ENCODE measurements at places on chromosomes 11 and 22.

DNA sequence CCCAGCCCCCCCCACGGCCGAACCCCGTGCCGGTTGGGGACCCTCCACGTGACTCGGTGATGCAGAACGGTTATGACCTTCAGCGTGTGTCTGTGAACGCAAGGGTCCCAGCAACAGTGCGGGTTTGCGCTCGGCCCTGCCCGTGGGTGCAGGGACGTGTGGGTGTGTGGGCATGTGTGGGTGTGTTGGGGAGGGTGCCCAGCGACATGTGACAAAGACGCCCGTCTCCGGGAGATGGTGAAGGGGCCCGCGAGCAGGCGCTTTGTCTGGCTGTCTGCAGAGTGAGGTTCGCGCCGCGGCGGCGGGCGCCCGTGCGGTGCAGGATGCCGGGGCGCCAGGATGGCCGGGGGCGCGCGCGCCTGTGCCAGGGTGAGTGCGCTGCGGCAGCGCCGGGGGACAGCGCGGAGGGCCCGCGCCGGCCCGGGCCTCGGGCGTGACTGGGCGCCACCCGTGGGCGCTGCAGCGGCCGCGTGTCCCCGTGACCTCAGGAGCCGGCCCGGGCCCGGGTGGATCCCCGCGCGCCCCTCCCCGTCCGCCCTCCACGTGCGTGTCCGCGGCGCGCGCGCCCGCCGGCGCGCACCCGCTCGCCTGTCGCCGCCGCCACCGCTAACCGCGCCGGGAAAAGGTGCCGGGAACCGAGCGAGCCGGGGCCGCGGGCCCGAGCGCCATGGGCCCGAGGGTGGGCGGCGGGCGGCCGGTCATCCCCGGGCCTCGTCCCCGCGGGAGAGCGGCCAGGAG is at the start of gene LRFN4:
Gene LRFN4 (plus strand): TSS at position 569 of the 738 bp plus-strand sequence. CDS start 681 bp downstream, outside the sequence.
- peaks cover 2% of the 10 kb centered on the region for H3K36me3 ChIP-seq
- H3K27me3 ChIP-seq = no peaks in the 10 kb centered on the region
- peak within 1 kb of the TSS; percentile 89 for H3K4me3 ChIP-seq
- H3K4me1 ChIP-seq = peaks cover 13% of the 10 kb centered on the region
- DNase-seq = no peak

DNA sequence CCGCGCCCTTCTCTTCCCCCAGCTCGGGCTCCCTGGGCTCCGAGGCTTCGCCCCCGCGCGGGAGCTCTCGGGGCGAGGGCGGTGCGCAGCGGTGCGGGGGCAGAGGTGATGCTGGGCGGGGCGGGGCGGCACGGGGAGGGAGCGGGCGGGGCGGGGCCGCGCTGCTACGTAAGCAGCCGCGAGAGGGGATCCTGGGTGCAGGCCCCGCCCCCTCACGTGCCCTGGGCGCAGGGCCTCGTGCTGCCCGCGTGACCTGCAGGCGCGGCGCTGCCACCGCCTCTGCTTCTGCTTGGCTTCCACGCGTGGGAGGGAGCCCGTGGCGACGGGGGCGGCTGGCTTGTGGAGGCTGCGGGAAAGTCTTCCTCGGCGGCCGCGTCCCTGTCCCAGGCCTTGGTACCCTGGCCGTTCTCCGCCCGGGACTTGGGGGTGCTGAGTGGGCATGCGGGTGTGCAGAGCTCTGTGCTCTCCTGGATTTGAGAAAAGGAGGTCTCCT is 132.6 kb upstream of the HSD17B12 start:
- no peaks in the 10 kb centered on the region for H3K4me1 ChIP-seq
- H3K36me3 ChIP-seq = no peaks in the 10 kb centered on the region
- DNase-seq = no peak

DNA sequence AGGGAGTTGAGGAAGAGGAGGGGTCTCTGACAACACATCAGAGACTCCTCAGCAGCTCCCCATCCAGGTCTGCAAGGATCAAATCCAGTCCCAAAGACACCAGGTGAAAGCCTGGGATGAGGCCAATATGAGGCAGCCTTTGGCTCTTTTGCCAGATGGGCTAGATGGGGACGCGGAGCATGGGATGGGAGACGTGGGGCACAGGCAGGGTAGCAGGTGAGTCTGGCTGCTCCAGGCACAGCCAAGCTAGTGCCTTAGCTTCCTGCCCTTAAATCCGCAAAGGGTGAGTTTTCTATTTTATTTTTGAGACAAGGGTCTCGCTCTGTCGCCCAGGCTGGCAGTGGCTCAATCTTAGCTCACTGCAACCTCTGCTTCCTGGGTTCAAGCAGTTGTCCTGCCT is 19.6 kb upstream of the DRICH1 start:
- no peak overlapping the region for H3K27ac ChIP-seq
- H3K27me3 ChIP-seq = no peaks in the 10 kb centered on the region
- H3K4me3 ChIP-seq = no peak overlapping the region
- DNase-seq = no peak
- no peaks in the 10 kb centered on the region for H3K4me1 ChIP-seq

GRCh38 chr11:69864686-69865661 is 45.8 kb upstream of the FGF3 start:
- H3K27ac ChIP-seq = no peak overlapping the region
- no peak overlapping the region for H3K4me3 ChIP-seq
- DNase-seq = no peak
- H3K36me3 ChIP-seq = no peaks in the 10 kb centered on the region

DNA sequence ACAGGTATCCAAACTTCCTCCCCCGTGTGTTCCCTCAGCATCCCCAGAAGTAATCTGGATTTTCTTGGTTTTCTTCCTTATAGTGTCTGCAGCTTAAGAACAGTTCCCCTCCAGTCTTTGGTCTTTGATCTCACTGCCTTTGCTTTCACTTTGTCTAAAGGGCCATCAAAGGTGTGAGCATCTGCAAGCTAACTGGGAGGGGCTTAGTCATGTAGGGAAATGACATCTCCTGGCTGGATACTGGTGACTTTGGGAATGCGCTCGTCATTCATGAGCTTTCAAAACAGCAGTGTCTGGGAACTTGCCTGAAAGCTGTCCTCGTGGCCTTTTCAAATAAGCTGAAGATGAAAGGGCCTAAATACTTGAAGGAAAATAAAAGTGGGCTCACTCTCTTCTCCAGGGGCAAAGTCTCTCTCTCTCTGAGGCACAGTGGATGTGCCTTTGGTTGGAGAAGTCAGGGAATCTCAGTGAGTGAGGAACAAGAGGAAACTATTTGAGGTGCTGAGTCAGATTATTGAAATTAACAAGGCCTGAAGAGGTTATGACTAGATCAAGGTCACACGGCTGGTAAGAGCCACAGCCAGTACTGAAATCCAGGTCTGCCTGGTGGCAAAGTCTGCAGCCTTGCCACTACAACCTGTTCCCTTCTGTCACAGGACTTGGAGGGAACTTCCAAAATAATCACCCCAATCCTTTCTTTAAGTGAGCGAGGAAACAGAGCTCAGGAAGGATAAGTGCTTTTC is 45.6 kb upstream of the TENM4 start:
- no peak for DNase-seq
- H3K27ac ChIP-seq = no peak overlapping the region
- H3K36me3 ChIP-seq = no peaks in the 10 kb centered on the region
- peaks cover 3% of the 10 kb centered on the region for H3K4me1 ChIP-seq

DNA sequence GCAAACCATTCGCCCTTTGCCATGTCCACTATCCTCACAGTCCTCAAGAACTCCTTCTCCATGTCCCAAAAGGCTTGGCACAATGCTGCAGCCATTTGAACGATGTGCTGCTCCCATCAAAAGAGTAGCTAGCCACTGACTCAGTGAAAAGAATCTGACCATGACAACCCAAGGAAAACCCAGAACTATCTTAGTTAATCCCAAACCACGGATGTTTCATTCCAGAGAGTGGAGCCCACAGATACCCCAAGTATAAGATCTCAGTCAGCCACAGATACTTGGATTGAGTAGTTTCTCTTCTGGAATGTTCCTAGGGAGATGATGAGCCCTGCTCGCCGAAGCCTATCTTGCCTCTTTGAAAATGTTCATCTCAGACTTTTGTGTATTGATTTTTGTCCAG is 176.9 kb downstream of the NAV2 start:
- H3K4me3 ChIP-seq = no peak overlapping the region
- H3K4me1 ChIP-seq = no peaks in the 10 kb centered on the region
- H3K27ac ChIP-seq = no peak overlapping the region
- no peak for DNase-seq
- H3K27me3 ChIP-seq = no peaks in the 10 kb centered on the region

DNA sequence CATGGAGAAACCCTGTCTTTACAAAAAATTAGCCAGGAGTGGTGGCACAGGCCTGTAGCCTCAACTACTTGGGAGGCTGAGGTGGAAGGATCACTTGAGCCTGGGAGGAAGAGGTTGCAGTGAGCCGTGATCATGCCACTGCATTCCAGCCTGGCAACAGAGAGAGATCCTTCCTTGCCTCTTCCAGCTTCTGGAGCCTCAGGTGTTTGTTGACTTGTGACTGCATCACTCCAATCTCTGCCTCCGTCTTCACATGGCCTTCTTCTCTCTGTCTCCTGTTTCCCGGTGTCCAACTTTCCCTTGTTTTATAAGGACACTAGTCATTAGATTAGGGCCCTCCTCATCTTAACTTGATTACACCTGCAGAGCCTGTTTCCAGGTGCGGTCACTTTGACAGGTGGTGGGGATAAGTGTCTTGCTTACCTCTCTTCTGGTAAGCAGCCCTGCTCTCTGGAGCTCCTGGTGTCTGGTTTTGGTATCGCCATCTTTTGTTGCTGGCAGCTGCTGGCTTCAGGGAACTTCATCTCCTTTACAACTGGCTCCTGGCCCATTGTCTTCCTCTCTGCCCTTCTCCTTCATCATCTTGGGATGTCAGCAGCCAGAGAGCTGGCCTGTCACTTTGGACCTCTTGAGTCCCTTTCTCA is 8.2 kb upstream of the USP2 start:
- no peak for DNase-seq
- H3K36me3 ChIP-seq = no peaks in the 10 kb centered on the region
- peaks cover 9% of the 10 kb centered on the region for H3K27me3 ChIP-seq
- no peak overlapping the region for H3K27ac ChIP-seq

DNA sequence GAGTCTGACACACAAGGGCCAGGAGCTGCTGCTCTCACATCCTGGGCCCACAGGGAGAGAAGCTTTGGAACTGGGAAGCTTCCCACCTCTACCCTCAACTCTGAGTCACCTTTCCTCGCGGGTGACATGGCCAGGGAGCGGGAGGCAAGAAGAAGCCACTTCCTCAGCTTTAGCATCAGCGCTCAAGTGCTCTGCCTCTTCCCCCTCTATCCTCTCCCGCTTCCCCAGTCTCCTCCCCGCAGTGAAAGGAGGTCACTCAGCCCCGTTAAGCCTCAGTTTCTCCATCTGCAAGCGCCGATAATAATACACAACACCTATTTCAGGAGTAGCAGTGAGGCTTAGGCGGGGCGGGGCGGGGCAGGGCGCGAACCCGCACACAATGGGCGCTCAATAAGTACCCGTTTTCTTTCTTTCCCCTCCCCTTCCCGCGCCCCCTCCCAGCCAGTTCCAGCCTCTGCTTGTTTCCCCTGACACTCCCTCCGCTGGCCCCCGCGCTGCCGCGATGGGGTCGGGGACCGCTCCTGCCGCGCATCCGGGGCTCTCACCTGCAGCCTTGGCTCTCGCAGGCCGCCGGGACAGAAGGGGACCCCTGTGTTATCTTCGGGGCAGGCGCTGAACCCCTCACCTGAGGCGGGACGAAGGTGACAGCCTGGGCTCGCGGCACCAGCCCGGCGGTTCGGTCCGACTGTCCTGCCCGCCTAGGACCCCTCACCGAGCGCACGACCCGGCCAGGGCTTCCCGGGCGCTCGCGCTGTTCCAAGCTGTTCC is 892 bp downstream of the GDPD5 start:
- no peaks in the 10 kb centered on the region for H3K36me3 ChIP-seq
- H3K27ac ChIP-seq = no peak overlapping the region
- peak; percentile 30 for DNase-seq
- H3K27me3 ChIP-seq = peaks cover 9% of the 10 kb centered on the region
- peaks cover 22% of the 10 kb centered on the region for H3K4me1 ChIP-seq
- H3K4me3 ChIP-seq = peak overlapping the region; percentile 71

GRCh38 chr11:64800303-64801157 is 2.5 kb downstream of the MAP4K2 start:
- no peaks in the 10 kb centered on the region for H3K27me3 ChIP-seq
- peaks cover 10% of the 10 kb centered on the region for H3K36me3 ChIP-seq
- no peak overlapping the region for H3K4me3 ChIP-seq
- peaks cover 29% of the 10 kb centered on the region for H3K4me1 ChIP-seq
- DNase-seq = no peak

GRCh38 chr11:72514331-72514730 is 80.0 kb upstream of the CLPB start:
- DNase-seq = no peak
- no peak overlapping the region for H3K4me3 ChIP-seq
- peaks cover 3% of the 10 kb centered on the region for H3K27me3 ChIP-seq
- no peak overlapping the region for H3K27ac ChIP-seq
- H3K36me3 ChIP-seq = peaks cover 6% of the 10 kb centered on the region

- peaks cover 1% of the 10 kb centered on the region for H3K36me3 ChIP-seq
- DNase-seq = no peak
- H3K27ac ChIP-seq = peak overlapping the region; percentile 56
- H3K27me3 ChIP-seq = no peaks in the 10 kb centered on the region
- peaks cover 60% of the 10 kb centered on the region for H3K4me1 ChIP-seq
These were observed 91.8 kb downstream of the SWAP70 start for GRCh38 chr11:9755561-9756185.

- H3K27ac ChIP-seq = no peak overlapping the region
- peak overlapping the region; percentile 42 for H3K4me3 ChIP-seq
- no peaks in the 10 kb centered on the region for H3K36me3 ChIP-seq
- DNase-seq = peak; percentile 37
- H3K4me1 ChIP-seq = peaks cover 14% of the 10 kb centered on the region
- H3K27me3 ChIP-seq = peaks cover 50% of the 10 kb centered on the region
These were observed 30.9 kb downstream of the C22orf31 start for GRCh38 chr22:29030618-29031226.
